ENCODE measurements at places on chromosomes 7 and 10.

DNA sequence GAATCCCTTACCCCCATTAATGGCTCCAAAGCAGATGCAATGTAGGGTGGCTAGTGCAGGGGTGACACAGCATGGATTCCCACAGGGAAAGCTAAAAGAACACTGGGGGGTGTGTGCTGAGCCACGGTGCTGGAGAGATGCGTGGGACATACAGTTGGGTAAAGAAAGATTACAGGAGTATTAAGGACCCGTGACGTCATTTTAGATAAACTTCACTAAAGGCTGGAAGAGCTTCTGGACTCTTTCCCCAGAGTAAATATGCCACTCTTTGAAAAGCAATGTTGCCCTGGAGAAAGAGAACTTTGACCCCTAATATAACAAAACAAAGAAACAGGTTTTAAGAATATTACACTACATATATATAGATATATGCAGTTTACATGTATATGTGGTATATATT, 481.5 kb upstream of the VSTM2A start:
- no peak for DNase-seq

- no peak for DNase-seq
Observed at GRCh38 chr10:15374156-15374555, 3.1 kb upstream of the FAM171A1 start.

DNA sequence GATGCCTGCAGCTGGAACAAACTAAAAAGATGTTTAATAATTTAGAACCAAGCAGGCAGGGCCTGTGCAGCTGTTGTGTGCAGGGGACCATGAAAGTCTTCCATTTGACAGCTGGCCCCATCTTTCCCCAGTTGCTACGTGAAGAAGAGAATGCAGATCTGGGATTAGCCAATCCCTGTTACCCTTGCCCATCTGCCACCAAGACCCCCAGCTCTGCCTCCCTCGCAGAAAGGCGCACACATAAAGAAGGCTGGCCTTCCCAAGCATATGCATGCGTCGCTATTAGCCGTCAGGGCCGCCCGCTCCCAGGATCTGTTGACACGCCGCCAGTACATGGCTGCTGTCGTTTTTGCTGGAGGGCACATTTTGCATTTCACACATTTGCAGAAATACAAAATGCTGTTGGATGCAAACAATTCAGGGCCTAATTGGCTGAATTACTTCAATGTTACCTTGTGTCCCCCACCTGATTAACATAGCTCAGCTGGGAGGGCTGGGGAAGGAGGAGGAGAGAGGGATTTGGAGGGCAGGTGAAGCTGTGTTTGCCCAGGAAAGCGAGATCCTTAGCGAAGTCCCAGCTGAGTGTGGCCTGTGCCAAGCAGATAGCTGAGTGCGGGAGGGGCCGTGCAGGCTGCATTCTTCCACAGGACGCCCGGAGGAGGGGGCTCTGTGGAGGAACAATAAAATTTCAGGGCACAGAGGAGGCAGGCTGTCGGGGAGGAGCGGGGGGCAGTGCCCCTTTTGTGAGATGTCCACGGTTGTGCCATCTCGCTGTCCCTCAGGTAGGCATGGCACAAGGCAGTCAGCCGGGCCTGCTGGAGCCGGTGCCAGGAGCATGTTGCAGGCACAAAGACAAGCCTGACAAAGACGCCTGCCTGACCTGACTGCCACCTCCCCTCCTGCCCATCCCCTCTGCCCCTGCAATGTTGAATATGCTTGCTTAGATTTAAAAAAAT, 443.0 kb upstream of the MKI67 start:
- DNase-seq = no peak

- no peak for DNase-seq
Observed at GRCh38 chr7:87028636-87029035, 30.8 kb downstream of the ELAPOR2 start.

- DNase-seq = no peak
Observed at GRCh38 chr10:91758303-91759146, 39.7 kb upstream of the TNKS2 start.

DNA sequence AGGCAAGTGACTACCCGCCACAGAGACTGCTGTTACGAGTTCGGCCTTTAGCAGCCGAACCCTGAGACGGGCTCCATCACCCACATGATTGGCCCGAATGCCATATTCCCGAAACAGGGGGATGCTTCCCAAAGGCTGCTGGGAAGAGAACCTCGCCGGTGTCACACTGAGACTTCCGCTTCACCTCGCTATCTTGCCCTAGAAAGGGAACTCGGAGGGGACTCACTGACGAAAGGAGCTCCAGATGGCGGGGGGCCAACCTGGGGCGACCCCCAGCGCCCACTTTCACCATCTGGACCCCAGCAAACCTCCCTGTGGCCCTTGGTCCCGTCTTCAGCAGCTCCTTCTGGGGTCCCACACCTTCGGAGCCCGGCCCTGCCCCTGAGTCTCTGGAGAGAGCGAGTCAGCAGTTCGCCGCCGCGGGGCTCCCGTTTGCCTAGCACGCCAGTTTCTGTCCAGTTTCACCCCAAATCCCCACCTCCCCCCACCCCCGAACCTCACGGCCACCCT, 529 bp downstream of the HPS1 start:
- DNase-seq = no peak

- no peak for DNase-seq
Observed at GRCh38 chr10:2979306-2979705, 88.0 kb upstream of the PFKP start.

DNA sequence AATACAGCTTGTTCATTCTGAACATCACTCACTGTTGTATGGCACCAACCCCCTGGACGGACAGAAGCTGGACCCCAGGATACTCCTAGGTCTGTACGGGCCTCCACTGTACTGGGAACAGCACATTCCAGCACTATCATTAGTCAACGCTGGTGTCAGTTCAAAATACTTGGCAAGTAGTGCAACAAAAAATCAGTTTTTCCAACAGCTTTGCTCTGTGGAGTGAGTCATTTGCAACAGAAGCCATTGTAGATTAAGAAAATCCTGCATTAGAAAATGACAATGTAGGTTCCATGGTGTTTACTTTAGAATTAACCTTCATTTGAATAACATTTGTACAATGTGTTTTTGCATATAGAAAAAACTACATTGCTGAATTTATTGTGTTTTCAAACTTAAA, 266.6 kb downstream of the HDAC9 start:
- DNase-seq = no peak

DNA sequence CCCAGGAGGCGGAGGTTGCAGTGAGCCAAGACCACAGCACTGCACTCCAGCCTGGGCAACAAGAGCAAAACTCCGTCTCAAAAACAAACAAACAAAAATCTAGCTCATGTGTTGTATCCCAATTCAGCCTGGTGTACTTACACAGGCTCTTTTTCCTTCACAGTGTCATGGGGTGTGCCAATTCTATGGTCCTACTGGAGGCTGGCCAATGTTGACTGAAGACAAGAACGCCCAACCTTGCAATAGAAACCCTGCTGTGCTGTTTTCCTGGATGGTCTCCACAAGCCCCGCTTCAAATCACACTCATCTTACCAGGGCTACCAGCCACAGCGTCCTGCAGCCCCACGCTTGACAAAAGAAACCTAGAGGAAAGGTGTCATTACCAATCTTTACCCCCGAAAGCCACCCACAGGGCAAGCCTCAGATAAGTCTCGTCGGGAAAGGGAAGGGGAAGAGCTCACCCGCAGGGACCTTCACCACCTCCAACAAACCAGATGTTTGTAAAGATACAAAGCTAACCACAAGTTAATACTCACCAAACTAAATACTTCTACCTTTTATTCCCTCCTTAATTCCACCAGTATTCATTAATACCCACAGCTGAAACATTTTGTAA, 64.8 kb downstream of the TNS3 start:
- no peak for DNase-seq

DNA sequence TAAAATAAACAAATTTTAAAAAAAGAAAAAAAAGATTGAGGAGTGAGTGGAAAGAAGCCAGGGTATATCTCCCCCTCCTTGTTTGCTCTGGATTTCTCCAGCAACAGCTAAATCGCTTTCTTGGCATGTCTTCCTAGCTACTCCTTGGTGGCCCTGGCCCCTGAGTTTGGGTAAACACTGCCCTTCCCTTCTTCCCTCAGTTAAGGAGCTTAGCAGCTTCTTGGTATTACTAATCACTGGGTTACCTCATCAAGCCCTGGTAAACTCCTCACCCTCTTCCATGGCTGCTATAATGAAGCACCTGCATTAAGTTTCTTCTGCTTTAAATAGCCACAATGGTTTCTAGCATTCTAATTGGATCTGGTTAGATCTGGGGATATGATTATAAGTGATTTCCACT, 269.8 kb downstream of the FZD1 start:
- DNase-seq = no peak

DNA sequence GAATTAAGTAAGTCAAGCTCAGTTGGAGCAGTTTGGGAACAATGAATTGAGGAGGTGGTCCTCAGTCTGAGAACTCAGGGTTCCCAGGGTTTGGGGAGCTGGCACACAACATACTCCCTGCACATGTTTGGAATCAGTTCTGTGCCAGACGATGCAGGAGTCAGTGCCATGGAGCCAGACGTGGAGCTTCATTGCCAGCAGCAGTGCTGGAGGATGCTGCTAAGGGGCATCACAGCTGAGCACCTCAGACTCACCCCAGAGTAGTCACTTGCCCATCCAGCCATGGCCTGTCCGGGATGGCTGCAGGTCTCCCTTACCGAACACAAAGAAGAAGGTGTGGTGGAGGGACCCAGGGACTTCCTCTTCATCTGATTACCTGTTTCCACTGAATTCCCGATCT, 7.9 kb downstream of the GIMAP5 start:
- DNase-seq = no peak

DNA sequence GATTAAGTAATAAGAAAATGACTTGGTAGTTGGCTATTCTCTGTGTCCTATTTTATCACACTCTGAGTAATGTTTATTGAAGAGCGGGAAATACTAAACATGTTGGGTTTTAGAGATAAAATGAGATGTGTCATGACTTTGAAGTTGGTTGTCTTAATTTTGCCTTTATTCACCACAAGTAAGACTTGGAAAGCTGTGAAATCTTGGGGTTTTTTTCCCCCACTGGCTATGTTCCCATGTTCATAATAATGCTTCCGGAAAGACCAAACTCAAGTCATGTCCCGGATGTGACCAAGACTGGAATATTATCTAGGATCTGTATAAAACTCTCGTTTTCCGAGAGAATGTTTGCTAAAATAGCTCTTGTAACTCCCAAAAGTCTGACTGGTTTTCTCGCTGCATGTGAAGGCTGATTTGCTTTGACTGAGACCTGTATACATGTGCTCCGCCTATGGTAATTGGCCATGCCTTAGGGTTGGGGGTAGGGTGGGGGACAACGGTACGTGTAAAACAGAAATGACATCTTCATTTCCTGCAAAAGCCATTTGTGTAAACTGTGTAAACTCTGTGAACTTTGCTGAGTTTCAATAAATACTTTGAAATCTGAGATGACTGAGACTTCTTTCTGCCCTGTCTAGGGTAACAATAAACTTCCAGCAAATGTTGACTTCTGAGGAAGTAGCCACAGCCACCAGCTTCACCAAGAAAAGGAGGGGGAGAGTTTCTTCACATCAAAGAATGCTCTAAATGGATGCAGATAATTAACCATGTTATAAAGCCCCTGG, 169.6 kb downstream of the ZNF365 start:
- DNase-seq = no peak

DNA sequence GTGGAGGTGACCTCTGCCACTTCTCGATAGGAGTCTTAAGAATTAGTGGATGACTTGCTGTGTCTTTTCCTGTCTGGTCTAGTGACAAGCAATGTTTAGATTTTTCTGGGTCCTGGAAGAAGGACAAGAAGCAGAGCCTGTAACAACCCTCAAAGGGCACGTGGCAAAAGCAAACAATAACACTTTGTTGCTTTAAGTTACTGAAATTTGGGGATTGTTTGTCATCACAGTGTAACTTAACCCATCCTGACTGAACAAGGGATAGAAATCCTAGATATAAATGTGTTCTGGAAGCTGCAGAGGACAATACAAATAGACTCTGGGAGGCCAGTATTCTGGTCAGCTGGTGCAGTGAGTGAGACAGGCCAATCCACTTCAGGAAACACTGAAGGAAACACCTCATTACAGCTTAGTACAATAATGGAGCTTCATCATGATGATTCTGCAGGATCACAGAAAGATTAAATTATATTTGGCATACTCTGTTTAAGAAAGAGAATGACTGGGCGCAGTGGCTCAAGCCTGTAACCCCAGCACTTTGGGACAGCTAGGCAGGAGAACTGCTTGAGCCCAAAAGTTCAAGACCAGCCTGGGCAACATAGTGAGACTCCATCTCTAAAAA, 23.3 kb downstream of the ENKUR start:
- DNase-seq = no peak

DNA sequence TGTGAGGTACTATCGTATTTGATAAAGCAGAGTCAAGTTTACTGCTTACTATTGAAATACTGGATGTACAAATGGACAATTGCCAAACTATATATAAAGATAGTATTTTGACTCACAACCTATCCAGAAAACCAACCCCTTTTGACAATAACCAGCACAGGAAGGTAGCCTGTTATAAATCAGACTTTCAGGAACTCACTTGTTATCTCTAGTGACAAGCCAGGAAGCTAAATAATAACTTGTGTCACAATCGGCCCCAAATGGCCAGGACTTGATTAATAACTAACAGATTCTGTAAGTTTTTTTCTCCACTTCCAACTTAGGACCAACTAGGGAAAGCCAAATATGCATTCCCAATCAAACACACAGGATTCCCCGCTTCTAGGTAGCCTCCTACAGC, 38.8 kb upstream of the SLC35G1 start:
- no peak for DNase-seq

DNA sequence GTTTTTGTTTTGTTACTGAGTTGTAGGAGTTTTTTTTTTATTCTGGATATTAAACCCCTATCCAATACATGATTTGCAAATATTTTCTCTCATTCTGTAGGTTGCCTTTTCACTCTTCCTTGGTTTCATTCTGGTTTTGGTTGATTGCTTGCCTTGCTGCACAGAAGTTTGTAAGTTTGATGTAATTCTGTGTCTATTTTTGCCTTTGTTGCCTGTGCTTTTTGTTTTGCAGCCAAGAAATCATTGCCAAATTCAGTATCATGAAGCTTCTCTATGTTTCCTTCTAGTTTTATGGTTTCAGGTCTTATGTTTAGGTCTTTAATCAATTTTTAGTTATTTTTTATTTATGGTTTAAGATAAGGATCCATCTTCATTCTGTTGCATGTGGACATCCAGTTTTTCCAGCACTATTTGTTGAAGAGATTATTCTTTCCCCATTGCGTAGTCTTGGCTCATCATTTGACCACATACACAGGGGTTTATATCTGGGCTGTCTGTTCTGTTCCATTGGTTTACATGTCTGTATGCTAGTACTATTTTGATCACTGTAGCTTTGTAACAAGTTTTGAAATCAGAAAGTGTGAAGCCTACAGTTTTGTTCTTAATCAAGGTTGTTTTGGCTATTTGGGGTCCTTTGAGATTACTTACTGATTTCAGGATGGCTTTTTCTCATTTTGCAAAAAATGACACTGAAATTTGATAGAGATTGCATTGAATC, 26.4 kb downstream of the BMPR1A start:
- no peak for DNase-seq
